Stimulated activated CD8-positive, alpha-beta memory T cell treated with anti-CD3 and anti-CD28 coated beads, Interleukin-4, amount 100 ng/mL, for 1 hour (primary cell): ENCODE measurements at places on chromosomes 12 and 14.

DNA sequence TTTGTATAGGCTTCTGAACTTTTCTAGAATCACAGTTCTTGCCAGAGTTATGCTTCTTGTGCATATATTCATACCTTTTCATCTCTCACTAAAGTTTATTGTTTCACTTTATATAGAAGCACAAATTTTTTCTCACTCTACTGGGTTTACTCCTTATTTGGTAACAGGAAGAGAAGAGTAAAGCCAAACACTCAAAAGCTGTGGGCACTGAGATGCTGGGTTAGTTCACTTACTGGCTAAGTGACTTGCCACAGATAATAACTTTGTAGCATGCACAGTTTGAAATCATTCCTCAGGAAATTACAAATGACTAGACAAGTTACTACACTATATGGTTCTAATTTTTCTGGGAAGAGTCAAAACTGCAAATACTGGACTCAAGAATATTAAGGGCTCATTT, 7.8 kb downstream of the HIGD1C start:
- no peak for DNase-seq

GRCh38 chr12:111112311-111113098, 192.1 kb upstream of the MYL2 start:
- no peak for DNase-seq

GRCh38 chr12:3049611-3050249, 27.4 kb upstream of the TSPAN9 start:
- DNase-seq = no peak

DNA sequence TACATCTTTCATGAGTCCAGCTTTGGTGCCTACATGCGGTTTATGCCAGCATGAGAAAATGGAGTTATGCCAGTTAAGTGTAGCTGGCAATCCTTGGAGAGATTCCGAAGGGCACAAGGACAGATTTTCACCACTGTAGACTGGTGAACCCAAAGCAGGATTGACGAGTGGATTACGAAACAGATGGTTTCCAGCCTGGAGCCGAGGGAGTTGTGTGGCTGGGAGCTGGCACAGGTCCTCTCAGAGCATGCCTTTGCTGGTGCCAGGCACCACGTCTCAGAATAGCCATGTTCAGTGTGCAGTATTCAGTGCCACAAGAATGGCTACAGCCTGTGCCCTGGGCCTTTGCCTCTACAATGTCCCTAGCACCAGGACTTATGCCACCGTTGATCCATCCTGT, 13.2 kb downstream of the KCNH3 start:
- no peak for DNase-seq

DNA sequence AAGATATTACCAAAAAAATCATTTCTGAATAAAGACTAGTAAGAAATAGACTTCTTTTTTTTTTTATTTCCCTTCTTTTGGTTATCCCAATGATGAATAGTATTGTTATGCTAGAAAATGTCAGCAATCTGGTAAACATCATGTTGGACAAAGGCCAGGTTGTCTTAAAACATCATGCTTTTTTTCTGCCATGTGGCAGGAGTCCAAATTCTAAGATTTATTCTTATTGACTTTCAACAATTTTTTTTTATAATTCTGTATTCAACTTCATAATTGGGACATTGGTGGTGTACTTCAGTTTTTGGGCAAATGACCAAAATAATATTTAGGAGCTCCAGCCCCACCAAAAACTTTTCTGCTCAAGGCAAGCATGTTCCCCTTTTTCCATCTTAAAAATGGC, 10.5 kb downstream of the DCN start:
- DNase-seq = no peak

DNA sequence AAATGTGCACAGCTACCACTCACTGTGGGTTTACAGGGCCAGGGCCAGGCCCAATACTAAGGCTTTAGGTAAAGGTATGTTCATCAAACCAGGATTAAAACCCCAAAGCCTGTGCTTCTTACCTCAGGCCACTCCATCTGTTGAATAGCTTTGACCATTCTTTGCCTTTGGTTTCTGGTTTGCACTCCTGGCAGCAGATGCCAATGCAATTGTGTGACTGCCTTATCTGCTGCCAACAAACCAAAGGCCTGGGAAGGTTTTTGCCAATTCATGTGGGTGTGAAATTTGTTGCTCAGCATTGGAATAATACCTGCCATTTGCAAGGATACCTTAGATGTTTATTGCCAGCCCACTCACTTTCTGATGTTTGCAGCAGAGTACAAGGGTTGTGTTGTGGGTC, 221.6 kb downstream of the C12orf75 start:
- DNase-seq = no peak

DNA sequence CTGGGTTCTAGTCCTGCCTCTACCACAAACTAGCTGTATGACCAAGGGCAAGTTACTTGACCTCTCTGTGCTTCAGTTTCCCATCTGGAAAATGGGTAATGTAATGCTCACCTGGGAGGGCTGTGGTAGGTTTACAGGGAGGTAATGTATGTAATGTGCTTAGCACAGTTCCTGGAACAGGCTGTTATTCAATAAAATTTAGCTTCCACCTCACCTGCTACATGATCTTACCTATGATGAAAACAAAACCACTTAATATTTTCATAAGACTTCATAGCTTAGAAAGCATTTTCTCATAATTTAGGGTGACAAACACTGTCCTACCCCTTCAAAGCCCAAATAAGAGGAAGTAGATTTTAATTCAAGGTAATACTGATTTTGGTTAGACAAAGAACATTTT, 530.6 kb downstream of the FUT8 start:
- DNase-seq = no peak

DNA sequence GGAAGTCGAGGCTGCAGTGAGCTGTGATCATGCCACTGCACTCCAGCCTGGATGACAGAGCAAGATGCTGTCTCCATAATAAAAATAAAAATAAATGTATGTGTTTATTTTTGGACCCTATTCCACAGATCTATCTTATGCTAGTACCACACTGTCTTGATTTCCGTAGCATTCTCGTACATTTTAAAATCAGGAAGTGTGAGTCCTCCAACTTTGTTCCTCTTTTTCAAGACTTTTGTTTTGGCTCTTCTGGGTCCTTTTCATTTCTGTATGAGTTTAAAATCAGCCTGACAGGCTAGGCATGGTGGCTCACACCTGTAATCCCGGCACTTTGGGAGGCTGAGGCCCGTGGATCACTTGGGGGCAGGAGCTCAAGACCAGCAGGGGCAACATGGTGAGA, 25.8 kb downstream of the DAO start:
- no peak for DNase-seq

- no peak for DNase-seq
Measured at GRCh38 chr12:94147387-94147990, 888 bp upstream of the PLXNC1 start.

DNA sequence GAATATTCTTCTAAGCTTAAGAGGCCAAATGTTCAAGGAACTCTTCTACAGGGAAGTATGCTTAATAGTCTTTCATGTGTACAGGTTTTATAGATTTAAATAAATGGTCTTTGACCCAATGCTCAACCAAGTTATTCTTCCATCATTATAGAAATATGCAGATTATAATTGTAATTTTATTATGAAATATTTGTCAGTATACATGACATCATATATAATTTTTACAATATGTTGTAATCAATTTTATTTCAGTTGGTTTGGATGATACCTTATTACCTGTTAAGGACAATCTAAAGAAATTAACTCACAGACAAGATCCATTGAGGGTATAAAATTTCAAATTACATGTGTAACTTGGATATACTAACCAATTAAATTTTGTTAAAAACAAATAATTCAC, 1278.3 kb downstream of the SLC16A7 start:
- DNase-seq = no peak
